OCI-LY7 (cell line): ENCODE measurements at places on chromosomes 1 and 21. TPM values are rescaled to one million over a fixed set of nuclear protein-coding genes. Genes with fewer than 3 reads are reported as not detected.

GRCh38 chr1:2108213-2108876, 58.1 kb downstream of the PRKCZ start:
- peak; percentile 55 for DNase-seq

GRCh38 chr1:221549815-221550214, 192.1 kb downstream of the DUSP10 start:
- DNase-seq, result no peak

DNA sequence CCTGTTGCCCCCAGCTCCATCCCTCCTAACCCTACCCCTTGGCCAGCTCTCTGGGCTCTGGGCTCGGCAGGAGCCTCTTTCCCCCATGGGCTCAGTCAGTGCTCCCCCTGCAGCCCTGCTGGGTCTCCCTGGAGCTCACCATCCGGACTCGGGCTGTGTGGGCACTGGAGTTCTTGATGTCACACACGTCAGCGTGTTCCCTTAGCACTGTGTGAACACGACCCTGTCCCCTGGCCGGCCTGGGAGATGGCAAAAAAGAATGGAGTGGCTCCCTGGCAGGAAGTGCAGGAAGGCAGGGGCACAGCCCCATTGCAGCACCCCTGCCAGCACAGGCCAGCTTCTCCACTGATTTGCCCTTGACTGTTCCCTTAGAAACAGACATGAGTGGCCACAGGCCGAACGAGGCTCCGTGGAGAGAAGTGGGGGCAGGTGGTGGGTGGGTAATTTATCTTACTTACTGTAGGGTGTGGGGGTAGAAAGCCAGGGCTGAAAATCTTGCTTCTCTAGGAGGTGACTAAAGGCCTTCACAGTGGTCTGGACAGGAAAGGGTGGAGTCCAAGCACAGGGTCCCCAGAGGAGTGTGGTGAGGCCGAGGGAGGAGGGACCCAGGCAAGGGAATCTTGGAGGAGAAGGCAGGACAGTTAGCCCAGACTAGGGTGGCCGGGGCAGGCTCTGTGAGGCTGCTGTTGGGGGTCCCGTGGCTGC, 381.7 kb upstream of the VAMP3 start:
- no peak for DNase-seq

DNA sequence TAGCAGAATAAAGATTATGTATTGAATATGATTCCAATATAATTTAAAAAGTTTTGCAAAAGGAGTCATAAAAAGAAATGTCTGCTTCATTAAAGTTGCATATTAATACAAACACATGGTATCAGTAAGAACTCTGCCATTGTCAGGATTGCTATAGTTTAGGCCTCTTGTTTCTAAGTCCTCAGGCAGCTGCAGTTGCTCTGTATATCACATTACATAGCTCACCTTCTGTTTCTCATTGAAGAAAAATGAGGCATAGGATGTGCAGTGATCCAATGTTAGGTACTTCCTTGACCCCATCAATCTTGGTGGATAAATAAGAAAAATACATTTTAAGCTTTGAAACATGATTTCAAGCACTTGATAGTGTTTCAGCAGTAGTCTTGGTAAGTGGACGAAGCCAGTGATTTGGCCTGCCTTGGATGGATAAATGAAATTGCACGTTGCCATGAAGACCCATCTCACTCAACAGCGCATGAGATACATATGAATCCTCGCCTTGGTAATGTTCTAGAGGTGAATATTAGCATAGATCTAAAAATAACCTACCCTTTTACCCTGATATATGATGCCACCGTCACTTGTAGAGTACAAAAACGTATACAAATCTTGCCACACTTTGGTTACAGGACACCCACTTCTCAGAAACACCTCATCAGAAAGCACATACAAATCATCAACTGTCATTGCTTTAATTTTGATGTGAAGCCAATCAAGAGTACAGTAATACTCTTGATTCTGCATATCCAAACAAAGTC, 25.3 kb downstream of the ZFYVE9 start:
- no peak for DNase-seq

DNA sequence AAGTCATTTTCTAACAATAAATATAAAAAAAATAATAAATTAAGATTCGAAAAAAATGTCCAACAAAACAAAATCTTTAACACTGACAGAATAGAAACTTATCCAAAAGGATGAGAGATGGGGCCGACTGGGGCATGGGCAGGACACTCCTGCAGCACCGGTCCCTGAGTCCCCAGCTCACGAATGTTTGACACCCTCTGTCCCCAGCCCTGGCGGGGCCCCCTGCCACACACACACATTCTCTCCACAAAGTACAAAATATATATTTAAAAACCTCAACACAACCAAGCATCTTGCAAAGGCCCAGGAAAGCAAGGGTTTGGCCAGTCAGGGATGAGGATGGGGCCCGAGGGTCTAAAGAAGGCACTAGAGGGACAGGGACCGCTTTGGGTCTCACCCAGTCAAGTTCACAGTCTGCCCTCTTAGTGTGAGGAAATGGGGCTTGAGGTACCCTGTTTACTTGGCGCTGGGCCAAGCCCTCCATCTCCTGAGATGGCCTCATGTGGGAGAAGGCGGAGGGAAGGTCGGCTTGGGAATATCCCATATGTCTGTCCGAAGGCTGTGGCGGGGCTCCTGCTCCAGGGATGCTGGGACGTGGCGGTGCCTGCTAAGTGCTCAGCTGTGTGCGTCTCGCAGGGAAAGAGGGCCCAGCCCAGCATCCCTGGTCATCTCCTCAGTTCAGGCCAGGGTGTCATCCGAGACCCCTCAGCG, 31.3 kb downstream of the EPHA2 start:
- no peak for DNase-seq

The TPR gene
- total RNA-seq, result 136 and 141 TPM in 2 replicates

GRCh38 chr1:2967881-2968280, 53.4 kb upstream of the ACTRT2 start:
- DNase-seq, result no peak

The FCRL3 gene
- total RNA-seq, result 0.99 and 1.1 TPM in 2 replicates

DNA sequence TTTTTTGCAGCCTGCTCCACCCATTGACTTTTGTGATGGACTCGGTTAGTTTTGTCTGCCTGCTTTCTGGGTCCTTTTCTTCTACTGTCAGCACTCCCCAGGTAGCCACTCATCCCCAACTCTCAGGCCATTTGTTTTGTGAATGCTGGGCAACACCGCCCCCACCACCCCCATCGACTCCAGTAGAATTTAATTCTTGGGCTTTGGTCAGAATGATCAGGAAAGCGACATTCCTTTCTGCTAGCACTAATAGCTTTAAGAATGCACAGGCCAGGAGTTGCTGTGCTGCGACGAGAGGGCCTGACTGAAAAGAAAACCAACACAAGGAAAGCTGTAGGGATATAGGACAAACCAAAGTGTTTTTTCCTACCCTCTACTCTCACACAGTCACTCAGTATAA, 144.4 kb downstream of the CDC7 start:
- no peak for DNase-seq

- DNase-seq, result peak; percentile 45
Observed at GRCh38 chr1:153404768-153405167, 11.6 kb upstream of the S100A7A start.

The KRTAP13-2 gene
- total RNA-seq, result not detected in 2 replicates

DNA sequence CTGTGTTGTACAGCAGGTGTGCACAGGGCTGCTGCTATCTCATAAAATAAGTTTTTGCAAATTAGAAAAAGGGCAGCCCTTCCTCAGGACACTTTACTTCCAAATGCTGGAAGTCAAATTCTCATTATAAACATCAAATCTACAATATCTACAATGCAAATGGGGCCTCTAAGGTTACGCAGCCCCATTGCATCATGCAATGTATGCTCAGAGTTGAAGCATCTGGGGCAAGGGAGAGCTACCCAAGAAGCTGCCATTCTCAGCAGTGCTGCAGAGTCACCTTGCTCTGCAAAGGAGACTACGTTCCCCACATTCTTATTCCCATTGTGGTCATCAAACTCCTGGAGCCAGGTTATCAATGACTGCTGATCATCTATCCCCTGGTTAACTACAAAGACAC, 208.9 kb upstream of the POGK start:
- DNase-seq, result no peak

DNA sequence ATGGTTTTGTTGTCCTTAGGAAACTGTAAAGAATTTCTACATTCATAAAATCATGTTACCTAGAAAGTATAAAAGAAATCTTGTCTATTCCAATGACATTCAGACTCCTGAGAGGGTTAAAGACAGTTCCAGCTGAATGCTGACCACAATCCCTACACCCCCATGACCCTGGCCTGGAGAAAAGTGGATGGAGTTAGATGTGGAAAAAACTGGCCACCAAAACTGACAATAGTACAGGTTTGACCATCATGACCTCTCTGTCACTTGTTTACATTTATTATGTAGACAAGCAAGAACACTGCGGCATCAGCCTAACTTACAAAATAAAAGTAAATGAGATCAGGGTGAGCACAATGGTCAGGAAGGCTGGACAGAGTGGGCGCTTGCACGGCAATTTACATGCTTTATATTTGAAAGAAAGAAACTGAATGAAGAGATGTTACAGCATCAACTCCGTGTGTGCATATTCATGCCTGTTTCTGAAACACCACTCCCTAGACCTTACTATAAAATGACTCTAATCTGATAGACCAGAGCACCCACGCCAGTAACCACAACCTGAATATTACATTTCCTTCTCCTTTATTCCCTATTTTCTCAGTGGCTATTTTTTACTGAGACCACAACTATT, 116.0 kb downstream of the ESRRG start:
- no peak for DNase-seq

DNA sequence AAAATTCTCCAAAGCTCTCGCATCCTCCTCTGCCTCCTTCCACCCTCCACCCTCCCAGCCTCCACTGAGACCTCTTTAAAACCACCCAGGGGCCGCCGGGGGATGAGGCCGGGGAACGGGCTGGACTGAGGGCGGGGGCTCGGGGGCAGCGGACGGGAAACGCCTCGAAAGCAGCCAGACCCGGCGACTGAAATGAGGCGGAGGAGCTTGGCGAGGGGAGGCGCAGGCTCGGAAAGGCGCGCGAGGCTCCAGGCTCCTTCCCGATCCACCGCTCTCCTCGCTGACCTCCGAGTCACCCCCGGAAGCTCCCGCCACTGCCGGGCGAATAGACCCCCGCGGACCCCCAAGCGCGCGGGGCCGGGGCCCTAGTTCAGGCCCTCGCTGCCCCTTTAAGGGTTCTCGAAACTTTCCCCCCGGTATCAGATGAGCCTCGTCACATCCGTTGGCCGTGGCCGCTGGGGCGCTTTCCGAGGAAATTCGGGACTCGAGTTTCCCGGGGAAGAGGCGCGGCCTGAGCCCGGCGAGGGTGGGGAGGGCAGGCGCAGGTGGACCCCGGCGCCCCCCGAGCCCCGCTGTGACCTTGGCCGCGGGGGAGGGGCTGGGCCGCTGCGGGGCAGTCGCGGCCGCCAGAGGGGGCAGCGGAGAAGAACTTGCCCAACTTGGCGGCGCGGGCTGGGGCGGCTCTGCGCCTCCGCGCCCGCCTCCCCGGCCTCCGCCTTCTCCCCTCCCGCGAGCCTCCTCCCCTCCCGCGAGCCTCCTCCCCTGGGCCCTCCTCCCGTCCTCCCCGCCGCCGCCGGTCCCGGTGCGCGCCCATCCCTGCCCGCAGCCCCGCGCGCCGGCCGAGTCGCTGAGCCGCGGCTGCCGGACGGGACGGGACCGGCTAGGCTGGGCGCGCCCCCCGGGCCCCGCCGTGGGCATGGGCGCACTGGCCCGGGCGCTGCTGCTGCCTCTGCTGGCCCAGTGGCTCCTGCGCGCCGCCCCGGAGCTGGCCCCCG, at the start of gene BACE2:
BACE2 (plus strand) TSS at position 813 of the 995 bp plus-strand sequence; CDS start at position 917, 104 bp downstream.
- DNase-seq, result no peak

DNA sequence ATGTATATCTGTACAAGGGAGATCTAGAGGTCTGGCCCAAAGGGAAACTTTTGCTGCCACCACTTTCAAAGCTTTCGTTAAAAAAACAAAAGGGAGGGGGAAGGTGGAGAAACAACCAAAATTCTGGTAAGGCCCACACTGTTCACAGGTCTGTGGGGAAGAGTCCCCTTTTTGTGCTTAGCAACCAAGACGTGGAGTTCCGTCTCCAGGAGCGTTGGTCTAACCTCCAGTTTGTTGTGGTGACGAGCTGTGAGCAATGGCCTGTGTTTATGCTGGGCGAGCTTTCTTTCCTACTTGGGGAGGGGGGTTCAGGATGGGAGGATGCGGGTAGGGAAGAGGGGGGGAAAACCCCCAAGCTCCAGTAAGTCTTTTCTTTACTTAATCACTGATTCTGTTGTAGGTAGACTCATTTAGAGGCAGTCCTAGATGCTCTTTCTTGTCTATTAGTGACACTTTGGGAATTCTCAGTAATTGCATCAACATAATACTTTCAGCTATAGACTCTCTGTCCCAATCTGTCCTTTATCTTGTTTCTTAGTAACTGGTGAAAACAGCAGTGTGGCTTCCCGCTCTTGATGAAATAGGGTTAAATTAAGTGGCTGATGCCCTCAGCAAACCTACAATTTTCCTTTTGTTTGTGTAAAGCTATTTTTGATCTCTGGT, 1.5 kb downstream of the HIPK1 start:
- DNase-seq, result peak; percentile 45

DNA sequence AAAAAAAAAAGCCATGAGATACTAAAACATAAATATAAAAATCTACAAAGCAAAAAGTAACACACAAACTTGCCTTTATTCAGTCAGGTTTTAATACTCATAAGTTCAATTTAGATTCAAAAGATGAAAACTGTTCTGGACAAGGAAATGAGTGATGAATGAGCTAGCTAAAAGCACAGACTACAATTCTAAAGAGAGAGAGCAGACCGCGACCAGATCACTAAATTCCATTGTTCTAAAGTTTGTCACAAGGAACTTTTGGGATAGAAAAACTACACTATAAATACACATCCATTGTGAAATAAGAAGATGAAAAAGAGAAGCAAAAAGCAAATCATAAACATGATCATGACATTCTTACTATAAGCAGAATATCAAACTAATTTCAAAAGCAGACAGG, 1.7 kb downstream of the ODF2L start:
- no peak for DNase-seq

The NEK7 gene
- 22.1 and 25.6 TPM in 2 replicates for total RNA-seq

DNA sequence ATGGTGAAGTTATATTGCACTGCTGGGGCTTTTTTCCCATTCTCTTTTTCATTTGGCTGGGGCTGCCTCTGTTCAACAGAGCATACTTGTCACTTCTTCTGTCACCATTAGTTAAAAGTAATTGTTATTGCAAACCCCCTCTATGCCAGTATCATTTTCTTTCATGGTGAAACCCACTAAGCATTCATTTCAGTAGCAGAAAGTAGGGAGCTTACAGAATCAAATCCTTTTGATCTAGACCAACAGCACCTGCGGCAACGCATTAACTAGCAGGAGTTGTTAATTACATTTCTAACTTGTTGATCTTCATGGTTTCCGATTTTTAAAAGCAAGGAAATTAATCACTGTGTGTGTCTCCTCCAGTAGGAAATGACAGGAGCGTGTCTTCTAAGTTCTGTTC, 15.0 kb downstream of the SMYD2 start:
- DNase-seq, result no peak

The DTL gene
- total RNA-seq, result 61.4 and 61.7 TPM in 2 replicates

The TMEM200B gene
- total RNA-seq, result not detected in 2 replicates

GRCh38 chr1:64038965-64039364, 164.5 kb upstream of the UBE2U start:
- DNase-seq, result no peak

The EFNA4 gene
- 9.0 and 10.1 TPM in 2 replicates for total RNA-seq

- DNase-seq, result no peak
Observed at GRCh38 chr1:31378001-31378400, 5.1 kb upstream of the FABP3 start.

- DNase-seq, result no peak
Observed at GRCh38 chr1:53957194-53957818, 11.2 kb downstream of the LRRC42 start.
